ENCODE measurements at places on chromosomes 11 and 22.
A peak's percentile ranks its signal among the peaks of the same experiment; 100 is the strongest.

DNA sequence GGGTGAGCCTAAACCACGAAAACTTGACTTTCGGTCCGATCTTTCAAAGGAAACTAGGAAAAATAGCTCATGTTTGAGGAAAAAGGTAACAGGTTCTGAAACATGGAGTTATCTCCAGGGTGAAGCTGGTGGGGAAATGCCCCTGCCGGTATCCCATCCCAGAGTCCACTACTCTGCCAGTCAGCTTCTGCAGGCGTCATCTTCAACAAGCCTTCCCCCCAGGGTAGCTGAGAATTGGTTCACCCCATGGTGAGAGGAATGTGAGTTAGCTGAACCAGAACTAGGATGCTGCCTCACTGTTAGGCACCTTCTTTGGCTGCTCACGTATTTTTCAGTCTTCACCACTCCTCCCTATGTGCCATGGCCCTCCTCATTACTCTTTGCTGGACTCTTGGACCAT is 1.1 kb downstream of the GVQW3 start:
- DNase-seq: no peak

- no peak for DNase-seq
Measured at GRCh38 chr22:27709919-27710675, 91.5 kb downstream of the MN1 start.

DNA sequence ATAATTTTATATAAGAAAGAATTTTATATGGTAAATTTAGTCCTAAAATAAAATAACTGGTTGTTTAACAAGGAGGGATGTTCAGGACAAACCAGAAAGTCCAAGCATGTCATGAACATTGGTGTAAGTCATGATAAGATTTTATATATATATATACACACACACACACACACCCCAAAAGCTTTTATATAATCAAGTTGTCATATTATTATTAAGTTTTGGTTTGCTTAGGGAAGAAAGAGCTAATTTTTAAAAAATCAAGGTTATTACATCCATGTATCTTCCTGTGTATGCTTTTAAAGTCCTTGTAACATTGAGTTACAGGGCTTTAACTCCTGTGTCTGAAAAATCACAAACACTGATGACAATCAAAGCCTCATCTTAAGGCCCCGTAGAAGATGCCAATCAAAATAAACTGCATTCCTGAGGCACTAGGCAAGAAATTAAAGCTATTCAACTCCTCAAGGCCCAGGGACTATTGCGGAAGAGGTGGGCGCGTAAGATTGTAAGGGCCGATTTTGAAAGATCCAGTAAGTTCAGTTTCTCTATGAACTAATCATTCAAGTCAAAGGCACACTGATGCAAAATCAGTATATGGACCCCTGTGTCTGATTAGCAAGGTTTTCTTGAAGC is 16.8 kb downstream of the APOL6 start:
- no peak for DNase-seq

DNA sequence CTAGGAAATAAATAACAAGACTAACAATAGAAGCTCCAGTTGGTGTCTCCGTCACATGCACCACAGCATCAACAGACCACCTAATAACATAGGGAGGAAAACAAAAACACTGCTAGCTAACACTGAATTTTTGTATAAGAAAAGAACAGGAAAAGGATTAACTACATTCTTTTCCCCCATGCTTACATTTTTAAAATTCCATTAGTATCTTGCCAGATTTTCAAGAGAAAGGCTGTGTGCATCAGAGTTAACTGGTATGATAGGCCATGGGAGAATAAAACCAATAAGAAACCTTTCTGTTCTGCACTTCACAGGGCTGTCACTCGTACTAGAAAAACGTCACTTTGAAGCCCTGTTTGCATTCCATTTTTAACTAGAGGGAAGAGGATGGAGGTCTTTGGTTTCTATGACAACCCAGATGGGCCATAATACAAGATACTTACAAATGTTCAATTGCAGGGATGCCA is 79.0 kb downstream of the LARGE2 start:
- DNase-seq: peak; percentile 31

DNA sequence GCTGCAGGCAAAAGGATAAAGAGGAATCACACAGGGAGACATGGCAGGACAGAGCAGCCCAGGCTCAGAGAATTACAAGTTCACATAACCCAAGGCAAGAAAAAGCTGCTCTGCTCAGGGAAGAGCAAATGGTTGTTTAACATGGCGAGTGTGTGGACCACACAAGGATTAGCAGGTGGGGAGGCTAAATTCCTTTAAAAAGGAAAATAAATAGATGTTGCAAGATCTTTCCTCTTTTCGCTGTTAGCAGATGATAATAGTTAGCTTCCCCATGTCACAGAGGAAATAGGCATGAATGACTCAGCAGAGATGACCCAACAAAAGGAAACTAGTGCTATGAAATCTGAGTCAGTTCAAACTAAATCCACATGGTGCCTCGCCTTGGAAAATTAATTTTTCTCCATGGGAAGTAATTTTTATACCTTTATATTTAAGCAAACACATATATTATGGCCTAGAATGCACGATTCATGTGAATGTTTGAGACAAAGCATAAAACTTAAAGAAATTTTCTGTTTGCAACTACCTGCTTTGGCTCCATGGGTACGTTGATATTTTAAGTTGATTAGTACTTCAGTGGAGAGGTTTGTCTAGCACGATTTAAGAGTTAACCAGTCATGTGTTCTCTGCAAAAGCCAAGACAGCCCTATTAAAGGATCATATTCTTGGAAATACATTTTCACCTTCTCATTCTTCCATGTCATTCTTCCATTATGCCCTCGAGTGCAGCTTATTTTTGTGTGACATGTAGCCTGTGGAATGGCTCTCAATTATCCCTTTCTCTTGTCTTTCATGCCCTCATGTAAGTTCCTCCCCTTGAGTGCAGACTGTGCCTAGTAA is 38.5 kb upstream of the FJX1 start:
- DNase-seq: peak; percentile 93

GRCh38 chr11:66981976-66982578 is 7.0 kb downstream of the C11orf86 start:
- peak; percentile 66 for DNase-seq

DNA sequence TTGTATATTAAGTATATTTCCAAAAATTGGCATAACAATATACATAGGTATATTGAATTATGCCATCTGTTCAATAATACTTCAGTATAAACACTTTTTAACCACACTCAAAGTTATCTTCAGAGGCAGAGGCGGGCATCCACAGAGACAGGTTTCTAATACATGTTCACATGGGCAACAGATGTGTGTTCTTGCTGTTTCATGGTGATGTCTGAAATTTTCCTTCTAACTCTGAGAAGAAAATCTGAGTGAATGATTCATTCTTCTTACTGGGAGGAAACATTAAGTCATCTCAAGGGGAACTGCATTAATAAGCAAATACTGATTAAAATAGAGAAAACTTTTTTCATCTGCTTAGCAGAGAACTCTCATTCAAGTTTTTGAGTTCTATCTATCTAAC is 1074.5 kb downstream of the LRRC4C start:
- peak; percentile 62 for DNase-seq

GRCh38 chr22:18067548-18068341 is 10.0 kb upstream of the PEX26 start:
- DNase-seq: no peak

DNA sequence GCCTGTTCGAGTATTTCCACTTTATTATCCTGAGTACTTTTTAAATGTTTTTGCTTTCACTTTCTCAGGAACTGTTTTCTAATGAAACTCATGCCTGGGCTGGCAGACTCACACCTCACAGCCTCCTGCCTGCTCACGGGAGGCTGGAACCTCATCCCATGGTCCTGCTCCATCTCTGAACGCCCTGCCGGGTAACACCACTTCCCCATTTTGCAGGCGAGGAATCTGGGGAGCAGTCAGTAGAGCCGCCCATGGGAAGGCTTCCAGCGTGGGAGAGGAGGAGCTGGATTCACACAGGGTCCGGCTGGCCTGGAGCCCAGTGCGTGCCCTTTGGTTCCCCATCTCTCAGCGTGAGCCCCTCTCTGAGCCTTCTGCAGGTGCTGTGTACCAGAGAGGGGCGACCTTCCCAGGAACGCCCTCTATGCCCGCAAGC is 53.6 kb downstream of the SCUBE1 start:
- no peak for DNase-seq

DNA sequence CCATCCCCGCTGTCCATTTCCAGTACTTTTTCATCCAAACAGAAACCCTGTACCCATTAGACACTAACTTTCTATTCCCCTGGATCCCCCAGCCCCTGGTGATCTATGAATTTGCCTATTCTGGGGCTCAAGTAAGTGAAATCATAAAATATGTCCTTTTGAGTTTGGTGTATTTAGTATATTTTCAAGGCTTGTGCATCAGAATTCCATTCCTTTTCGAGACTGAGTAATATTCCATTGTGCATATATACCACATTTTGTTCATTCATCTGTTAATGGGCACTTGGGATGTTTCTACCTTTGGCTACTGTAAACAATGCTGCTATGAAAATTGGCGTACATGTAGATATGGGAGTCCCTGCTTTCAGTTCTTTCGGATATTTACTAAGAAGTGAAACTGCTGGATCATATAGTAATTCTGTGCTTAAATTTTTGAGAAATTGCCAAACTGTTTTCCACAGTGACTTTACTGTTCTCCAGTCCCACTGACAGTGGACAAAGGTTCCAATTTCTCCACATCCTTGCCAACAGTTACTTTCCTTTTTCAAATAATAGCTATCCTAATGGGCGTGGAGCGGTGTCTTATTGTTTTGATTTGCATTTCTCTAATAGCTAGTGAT is 16.1 kb downstream of the APLP2 start:
- no peak for DNase-seq

GRCh38 chr11:28584992-28585391 is 476.8 kb downstream of the METTL15 start:
- no peak for DNase-seq

DNA sequence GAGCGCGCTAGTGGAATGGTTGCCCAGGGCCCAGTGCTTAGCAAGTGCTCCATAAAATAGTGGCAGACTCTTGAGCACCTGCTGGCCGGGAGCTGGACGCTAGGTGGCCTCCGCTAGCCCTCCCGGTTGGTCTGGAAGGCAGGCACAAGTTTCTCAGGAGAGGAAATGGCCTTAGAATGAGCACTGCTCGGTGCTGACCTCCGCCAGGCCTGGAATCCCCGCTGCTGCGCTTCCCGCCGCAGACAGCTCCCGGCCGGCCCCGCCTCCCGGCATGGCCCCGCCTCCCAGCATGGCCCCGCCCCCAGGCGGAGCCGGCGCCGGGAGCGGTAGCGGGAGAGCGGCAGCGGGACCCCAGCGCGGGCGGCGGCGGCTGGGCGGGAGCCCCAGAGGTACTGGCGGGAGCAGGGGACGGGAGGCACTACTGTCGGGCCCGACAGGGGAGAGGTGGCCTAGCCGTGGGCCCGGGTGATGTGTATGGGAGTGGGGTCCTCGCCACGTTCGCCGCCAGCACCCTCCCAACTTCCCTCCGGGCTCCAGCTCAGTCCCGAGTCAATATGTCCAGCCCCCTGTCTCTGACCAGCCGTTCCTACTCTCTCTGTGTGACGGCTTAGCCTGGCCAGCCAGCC is at the start of gene SIPA1:
TSS of gene SIPA1 (plus strand) at position 308 of the 626 bp plus-strand sequence. CDS start 2,821 bp downstream, outside the sequence.
- DNase-seq: peak; percentile 60

- DNase-seq: no peak
Measured at GRCh38 chr22:43012390-43012789, 2.6 kb downstream of the PACSIN2 start.

DNA sequence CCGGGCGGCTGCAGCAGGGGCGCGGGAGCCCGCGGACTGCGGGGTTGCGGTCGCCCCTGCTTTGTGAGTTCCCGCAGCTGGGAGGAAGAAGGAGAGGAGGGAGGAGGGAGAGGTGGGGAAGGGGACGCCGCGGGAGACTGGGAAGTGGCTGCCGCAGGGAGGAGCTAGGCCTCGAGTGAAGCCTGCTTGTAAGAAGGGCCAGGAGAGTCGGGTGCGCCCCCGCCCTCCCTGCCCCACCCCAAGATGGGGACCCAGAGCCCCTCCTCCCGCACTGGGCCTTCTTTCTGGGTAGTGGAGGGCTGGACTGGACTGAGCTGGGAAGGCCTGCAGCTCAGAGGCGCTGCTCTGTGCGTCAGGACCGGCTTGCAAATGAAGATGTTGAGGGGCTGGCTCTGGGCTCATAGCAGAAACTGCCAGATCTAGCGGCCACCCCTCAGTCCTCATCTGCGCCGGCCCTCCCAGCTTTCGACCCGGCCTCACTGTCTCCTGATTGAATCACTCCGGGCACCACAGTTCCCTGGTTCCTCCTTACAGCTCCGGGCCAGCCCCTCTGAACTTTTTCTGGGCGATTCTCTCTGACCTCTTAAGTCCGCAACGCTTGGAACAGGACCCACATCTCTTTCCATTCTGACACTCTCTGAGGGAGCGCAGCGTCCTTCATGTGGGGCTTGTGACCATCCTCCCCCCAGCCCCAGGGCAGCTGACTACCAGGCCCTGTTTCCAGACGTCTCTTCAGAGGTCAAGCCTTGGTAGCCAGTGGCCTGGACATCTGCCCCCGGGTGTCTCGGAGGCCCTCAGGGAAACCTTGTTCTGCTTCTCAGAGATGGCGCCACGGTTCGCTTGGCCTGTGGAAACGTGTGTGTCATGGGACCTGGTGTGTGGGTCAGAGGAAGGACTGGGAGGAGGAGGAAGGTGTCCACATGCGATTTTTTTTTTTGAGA is 21.9 kb downstream of the SERPINH1 start:
- no peak for DNase-seq

GRCh38 chr11:394034-394857 is at the start of gene PKP3:
Gene PKP3, plus strand, starts transcription at chr11:394209. Its CDS starts 84 bp downstream, at chr11:394293.
- DNase-seq: no peak

DNA sequence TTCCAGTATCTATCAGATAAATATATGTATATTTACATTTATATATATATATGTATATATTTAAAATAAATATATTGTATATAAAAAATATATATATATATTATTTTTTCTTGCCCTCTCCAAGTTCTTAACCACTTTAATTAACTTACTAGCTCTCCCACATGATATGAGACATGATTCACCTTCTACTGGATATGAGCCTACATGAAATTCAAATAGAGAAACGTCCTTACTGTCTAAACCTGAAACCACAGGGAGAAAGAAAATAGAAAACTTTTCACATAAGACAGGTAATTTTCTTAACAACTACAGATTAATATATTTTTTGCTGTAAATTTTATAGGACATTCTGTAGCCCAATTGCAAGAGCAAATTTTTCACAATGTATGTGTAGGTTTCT is 391.6 kb downstream of the ETS1 start:
- DNase-seq: no peak

DNA sequence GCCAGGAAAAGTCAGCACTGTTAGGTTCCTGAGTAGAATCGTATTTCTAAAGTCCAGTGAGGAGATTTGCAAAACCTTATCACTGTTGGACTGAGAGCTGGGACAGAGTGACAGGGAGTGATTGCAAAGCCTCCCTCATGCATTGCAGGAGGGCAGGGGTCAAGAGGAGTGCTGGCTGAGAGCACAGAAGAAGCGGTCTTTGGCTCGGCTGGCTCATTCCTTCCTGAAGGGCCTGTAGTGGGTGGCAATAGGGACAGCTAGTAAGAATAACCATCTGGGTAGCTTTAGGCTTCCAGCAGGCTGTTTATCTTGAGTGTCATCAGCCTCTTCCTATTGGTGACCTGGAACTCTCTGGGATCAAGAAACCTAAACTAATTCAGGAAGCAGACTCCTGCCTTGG is 53.4 kb downstream of the CD44 start:
- no peak for DNase-seq

GRCh38 chr11:47946682-47947559 is 33.4 kb upstream of the PTPRJ start:
- peak; percentile 80 for DNase-seq

Data from BJ (cell line).